Activated CD4-positive, alpha-beta memory T cell treated with anti-CD3 and anti-CD28 coated beads, Interleukin-2, amount 10 ng/mL, durations not matched to agents 7 days and 5 days (primary cell): ENCODE measurements at places on chromosomes 1 and 21.
A peak's percentile ranks its signal among the peaks of the same experiment; 100 is the strongest.

DNA sequence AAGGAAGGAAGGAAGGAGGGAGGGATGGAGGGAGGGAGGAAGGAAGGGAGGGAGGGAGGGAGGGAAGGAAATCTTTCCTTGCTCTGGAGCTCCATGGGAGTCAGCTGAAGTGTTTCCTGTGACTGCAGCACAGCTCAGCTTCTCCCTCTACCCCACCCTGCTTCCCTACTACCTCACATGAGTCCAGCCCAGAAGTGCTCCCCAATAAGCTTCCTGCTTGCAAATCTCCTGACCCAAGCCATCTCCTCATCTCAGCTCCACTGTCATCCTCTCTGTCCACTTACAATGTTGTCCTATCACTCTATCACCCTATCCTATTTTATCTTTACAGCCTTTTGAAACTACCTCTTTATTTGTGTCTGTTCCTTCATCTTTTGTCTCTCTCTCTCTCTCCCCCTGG is 52.9 kb upstream of the SSBP3 start:
- DNase-seq: no peak

GRCh38 chr1:229989591-229990248 is 77.3 kb upstream of the GALNT2 start:
- DNase-seq: no peak

DNA sequence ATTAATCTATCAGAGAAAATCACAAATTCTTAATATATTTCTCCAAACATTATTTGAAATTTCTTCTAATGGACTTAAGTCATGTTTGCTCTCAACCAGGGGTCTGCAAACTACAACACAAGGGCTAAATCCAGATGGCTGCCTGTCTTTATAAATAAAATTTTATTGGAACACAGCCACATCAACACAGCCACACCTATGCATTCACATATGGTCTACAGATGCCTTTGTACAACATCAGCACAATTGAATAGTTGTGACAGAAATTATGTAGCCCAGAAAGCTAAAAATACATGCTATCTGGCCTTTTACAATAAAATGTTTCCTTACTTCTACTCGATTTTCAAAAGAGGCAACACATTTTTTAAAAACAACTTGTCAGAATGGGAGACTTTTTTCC is 103.9 kb downstream of the DPYD start:
- no peak for DNase-seq

GRCh38 chr1:85085417-85085816 is 37.1 kb upstream of the MCOLN3 start:
- no peak for DNase-seq

- no peak for DNase-seq
Measured at GRCh38 chr1:9350013-9350908, 57.6 kb downstream of the SPSB1 start.

- DNase-seq: no peak
Measured at GRCh38 chr1:184424945-184425344, 38.1 kb downstream of the C1orf21 start.

DNA sequence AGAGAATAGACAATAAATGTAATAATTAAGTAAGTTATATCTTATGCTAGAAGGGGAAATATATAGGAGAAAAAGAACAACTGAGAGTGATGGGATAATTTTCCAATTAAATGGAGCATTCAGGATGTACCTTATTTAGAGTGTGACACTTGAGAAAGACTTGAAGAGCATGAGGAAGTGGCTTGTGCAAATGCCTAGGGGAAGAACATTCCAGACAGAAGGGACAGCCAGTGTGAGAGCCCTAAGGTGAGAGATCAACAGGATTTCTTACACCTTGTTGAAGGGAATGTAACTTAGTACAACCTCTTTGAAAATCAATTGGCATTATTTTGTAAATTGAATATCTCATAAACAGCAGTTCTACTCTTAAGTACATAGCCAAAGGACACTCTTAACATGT is 28.8 kb upstream of the TSPAN2 start:
- no peak for DNase-seq

DNA sequence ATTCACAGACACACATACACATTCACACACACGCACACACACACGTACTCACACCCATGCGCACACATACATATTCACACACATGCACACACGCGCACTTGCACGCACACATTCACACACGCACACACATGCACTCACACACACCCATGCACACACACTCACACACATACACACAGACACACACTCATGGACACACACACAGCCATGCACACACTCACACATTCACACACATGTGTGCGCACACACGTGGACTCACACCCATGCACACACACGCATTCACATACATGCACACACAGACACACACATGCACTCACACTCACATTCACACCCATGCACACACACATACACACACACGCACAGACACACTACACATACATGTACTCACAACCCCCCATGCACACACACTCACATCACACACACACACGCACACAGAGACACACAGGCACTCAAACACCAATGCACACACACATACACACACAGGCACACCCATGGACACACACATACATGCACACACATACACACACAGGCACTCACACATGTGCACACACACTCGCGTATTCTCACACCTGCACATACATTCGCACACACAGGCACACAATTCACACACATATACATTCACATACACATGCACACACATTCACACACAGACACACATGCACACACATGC is 589.1 kb downstream of the PTPRU start:
- DNase-seq: peak; percentile 5

GRCh38 chr21:28602546-28602945 is 390.1 kb downstream of the LTN1 start:
- DNase-seq: no peak

GRCh38 chr1:91864017-91864700 is 21.8 kb downstream of the TGFBR3 start:
- no peak for DNase-seq

GRCh38 chr1:153866045-153866850 is 56.5 kb downstream of the GATAD2B start:
- no peak for DNase-seq

GRCh38 chr1:905811-906599 is 17.7 kb upstream of the SAMD11 start:
- DNase-seq: peak; percentile 16

DNA sequence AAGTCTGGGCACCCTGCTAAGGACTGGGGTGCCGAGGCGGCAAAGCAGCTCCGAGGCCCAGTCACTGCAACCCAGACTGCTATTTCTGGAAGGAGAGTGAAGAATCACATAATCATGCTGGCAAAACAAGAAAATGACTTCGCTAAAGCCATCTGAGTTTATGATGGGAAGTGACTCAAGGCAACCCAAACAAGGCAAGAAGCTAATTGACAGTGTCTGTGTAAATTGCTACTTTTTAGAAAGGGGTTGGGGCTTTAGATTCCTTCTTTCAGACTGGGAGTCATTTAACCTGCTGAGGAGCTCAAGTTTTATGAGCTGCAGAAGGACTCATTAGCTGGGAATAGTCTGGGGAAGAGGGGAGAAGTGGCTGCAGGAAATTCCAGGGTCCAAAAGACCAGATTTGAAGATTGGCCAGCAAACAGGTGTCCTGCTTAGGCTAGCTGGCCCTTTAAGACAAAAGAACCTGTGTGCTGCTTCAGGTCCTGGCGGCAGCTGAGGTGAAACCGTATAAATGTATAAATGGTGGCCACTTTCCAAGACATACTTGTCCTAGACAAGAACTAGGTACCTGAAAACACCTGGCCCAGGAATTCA is 28.1 kb downstream of the TSHB start:
- no peak for DNase-seq

- DNase-seq: no peak
Measured at GRCh38 chr1:43499898-43500297, 30.8 kb upstream of the PTPRF start.

GRCh38 chr1:208030288-208031091 is 119.6 kb upstream of the CD34 start:
- no peak for DNase-seq

- DNase-seq: no peak
Measured at GRCh38 chr1:143680304-143680703, 291.5 kb downstream of the FAM72C start.

DNA sequence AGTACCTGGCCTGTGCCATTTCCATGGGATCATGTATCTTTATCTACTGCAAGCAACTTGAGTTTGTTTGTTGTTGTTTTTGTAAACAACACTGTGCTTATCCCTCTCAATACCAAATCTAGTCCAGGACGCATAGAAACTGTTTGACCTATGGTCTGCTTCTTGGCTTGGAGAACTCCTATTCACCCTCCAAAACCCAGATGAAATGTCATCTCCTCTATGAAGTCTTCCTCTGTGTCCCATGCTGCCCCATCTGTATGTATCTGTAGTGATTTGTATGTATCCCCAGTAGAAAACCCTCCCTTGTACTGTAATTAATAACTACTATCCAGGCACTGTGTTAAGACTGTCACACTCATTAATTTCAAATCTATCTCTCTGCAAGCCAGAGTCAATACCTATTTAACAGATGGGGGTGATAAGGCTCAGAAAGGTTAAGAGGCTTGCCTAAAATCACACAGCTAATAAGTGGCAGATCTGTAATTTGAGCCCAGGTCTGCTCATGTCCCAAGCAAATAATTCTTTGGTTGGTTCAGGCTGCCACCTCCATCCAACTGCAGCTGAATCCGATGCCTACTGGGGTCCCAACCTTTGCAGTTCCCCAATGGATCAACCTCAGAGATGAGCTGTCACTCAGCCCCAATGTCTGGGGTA is 24.6 kb upstream of the ECE1 start:
- no peak for DNase-seq

- DNase-seq: no peak
Measured at GRCh38 chr1:23548704-23549143, 10.6 kb downstream of the ID3 start.

DNA sequence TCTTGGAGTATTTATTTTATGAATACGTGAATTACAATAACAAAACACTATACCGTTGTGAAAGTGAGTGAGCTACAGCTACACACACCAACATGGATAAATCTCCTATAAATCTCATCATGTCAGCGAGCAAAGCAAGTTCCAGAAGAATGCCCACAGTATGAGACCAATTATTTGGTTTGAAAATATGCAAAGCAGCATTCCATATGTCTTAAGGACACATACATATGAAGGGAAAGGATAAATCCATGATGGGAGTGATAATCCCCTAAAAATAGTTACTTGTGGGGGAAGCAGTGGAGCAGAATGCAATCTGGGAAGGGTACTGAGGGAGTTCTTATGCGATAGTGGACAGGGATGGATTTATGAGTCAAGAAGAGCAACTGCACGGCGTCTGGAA is 261.3 kb downstream of the DISC1 start:
- DNase-seq: no peak

- no peak for DNase-seq
Measured at GRCh38 chr1:26785611-26786436, 1.9 kb upstream of the PIGV start.

DNA sequence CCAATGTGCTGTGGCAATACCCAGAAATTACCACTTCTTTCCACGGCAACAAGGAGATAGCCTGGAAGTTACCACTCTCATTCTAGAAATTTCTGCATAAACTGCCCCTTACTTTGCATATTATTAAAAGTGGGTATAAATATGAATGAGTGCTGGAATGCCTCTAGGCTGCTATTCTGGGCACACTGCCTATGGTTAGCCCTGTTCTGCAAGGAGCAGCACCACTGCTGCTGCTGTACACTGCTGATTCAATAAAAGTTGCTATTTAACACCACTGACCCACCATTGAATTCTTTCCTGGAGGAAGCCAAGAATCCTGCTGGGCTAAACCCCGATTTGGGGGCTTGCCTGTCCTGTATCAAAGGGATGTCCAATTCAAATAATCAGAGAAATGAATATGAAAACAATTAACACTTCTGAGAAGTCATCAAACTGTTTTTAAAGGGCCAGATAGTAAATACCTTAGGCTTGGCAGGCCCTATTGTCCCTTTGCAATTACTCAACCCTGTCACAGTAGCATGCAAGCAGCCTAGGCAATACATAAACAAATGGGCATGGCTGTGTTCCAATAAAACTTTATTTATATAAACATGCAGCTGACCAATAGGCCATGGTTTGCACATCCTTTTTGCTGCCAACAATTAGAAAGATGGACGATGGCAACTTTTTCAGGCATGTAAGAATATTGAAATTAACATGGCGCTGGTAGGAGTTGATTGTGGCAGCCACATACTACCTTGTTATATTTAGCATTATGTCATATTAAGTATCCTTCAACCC is 369.4 kb upstream of the B3GALT2 start:
- no peak for DNase-seq

GRCh38 chr1:12333036-12333785 is 103.4 kb downstream of the VPS13D start:
- no peak for DNase-seq

DNA sequence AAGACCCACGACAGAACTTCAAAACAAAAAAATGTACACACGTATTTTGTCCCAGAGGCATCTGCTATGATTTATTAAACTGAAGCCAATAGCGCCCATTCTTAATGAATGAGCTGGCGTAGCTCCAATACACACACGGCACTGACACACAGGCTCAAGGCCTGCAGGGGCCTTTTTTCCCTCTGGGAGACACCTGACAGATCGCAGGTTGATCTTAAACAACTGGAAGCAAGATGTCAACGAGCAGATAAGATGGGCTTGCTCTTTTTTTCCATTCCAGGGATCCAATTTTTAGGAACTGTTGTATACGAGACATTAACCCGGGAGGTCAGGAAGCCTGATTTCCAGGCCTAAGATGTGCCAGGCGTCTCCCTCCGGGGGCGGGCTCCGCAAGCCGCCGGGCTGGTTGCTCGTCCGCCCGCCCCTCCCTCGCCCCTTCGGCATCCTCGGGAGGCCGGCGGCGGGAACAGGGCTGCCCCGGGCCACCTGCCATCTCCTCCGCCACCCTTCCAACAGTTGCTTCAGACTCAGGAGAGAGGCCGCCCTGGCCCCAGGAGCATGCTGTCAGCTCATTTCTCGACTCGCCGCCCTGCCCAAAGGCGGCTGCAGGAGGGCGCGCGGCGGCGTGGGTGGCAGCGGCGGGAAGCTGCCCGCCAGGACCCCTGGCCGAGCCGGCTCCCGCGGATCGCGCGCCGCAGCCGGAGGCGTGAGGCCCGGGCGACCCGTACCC is 735 bp downstream of the TTC13 start:
- DNase-seq: peak; percentile 37

- no peak for DNase-seq
Measured at GRCh38 chr1:172003766-172004530, 162.7 kb downstream of the DNM3 start.

GRCh38 chr1:173107696-173108095 is 57.0 kb upstream of the TNFSF18 start:
- DNase-seq: no peak
